ENCODE measurements at places on chromosomes 1 and 21. TPM values are rescaled to one million over a fixed set of nuclear protein-coding genes. Genes with fewer than 3 reads are reported as not detected.

DNA sequence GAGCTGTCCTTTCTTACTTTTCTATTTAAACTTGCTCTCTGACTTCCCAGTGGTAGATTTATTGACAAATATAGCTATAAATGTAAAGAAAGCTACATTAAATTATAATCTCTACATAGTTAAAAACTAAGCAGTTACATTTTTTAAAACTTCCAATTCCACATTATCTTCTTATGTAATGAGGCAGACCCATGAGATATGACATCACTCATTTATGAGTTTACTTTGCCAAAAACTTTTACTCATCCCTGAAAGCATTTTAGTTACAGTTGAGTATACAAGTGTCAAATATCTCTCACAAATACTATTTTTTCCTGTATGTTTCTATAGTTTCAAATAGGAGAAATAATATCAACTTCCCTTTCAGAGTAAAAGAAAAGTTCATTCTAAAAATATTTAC lies 3.8 kb downstream of the NMNAT2 start:
- peaks cover 7% of the 10 kb centered on the region for H3K4me1 ChIP-seq
- H3K36me3 ChIP-seq = no peaks in the 10 kb centered on the region
- no peaks in the 10 kb centered on the region for H3K27me3 ChIP-seq

DNA sequence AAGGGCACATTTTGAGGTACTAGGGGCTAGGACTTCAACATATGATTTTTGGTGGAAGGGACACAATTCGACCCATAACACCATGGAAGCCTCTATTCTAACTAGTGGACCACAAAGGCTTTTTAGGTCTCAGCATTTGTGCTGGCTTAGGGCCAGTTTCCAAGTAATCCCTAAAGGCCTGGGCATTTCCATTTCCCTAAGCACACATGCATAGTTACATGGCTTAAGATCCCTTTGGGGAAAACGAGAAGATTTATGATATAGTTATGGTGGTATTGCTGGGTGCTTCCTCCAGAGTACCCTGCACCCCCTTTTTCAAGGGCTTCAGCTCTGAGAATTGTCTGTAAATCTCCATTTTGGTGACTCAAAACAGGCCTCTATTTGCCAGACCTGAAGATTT lies 28.2 kb upstream of the TMEM54 start:
- no peak overlapping the region for H3K4me3 ChIP-seq
- H3K27me3 ChIP-seq = no peaks in the 10 kb centered on the region
- no peak overlapping the region for H3K27ac ChIP-seq

Gene LAMC2
- 1.0 TPM for total RNA-seq

Gene ZNF593OS
- not detected for total RNA-seq

Gene B4GALT3
- 23.1 TPM for total RNA-seq

Gene NHLH1
- total RNA-seq = not detected

GRCh38 chr1:20648438-20648837 lies 12.7 kb downstream of the DDOST start:
- DNase-seq = no peak
- H3K36me3 ChIP-seq = peaks cover 1% of the 10 kb centered on the region
- no peak overlapping the region for H3K27ac ChIP-seq
- no peaks in the 10 kb centered on the region for H3K4me1 ChIP-seq

DNA sequence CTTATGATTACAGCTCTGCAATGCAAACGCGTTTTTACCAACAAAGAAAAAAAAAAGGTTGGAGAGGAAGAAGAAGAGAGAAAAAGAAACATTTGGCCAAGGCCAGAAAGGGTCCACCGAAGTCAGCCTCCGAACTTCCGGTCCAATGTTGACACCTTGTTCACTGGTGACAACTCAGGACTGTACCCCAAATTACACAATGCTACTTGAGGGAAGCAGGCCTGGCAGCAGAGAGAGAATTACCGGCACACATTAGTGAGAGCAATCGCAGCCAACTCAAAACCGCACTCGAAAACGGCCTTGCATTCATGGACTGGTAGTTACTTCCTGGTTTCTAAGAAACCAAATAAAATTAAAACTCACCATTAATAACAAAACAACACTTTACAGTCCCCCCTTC lies 652.5 kb downstream of the KIF26B start:
- no peak overlapping the region for H3K4me3 ChIP-seq
- H3K27me3 ChIP-seq = no peaks in the 10 kb centered on the region
- H3K4me1 ChIP-seq = peaks cover 4% of the 10 kb centered on the region
- H3K36me3 ChIP-seq = no peaks in the 10 kb centered on the region
- H3K27ac ChIP-seq = no peak overlapping the region
- DNase-seq = no peak
